ENCODE measurements at places on chromosomes 4 and X.

GRCh38 chrX:120617996-120618630 is 11.7 kb downstream of the C1GALT1C1 start:
- DNase-seq: no peak

- peak; percentile 34 for DNase-seq
Measured at GRCh38 chrX:65581661-65582339, 47.2 kb upstream of the LAS1L start.

DNA sequence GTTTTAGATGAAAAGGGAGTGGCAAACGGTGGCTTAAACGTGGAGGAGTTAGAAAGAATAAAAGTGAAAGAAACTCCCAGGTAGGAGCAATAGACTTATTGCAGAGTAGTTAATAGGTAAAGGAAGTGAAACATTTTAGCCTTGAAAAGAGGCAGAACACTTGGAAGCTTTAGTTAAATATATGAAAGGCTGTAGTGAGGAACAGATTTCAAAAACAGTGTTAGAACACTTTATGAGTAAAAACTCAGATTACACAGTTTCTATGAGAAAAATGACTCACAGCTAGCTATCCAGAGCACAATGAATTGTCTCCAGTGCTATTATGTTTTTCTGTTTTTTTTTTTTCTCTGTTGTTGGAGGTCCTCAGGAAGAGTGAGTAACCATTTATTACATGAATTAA is 45.8 kb downstream of the TACR3 start:
- DNase-seq: no peak

GRCh38 chr4:92317047-92317446 is 13.3 kb downstream of the GRID2 start:
- DNase-seq: no peak

- no peak for DNase-seq
Measured at GRCh38 chrX:134603806-134604700, 54.2 kb downstream of the PLAC1 start.

GRCh38 chr4:83618991-83619645 is 83.2 kb downstream of the GPAT3 start:
- no peak for DNase-seq

GRCh38 chr4:94500685-94501084 is 48.9 kb downstream of the PDLIM5 start:
- DNase-seq: no peak

DNA sequence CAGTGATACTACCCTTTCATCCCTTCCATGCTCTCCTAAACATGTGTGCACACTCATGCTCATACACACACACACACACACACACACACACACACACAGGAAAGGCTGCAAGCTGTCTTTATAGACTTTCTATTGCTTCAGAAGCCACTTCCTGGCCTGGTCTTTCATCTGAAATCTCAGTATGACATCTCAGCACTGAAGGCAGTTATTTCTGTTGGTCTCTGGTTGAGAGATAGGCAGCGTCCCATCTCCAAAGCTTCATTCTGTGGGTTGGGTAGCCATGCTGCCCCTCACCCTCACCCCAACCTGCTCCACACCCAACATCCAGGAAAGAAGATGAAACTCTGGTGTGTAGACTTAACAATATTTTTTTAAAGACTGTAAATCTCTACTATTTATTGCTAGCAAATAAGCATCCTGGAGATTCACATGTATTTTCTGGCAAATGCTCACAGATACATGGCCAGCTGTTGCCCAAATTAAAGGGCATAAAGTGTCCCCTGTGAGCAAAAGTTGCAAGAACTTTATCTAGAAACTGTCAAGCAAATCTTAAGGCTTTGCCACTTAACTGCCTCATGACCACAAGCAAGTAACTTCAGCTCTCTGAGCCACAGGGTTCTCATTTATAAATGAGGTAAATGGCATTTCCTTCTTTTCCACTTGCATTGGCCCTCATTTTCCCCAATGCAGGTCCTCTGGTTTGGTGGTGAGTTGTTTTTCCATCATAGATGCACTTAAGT is 189.8 kb upstream of the AFF2 start:
- DNase-seq: no peak

DNA sequence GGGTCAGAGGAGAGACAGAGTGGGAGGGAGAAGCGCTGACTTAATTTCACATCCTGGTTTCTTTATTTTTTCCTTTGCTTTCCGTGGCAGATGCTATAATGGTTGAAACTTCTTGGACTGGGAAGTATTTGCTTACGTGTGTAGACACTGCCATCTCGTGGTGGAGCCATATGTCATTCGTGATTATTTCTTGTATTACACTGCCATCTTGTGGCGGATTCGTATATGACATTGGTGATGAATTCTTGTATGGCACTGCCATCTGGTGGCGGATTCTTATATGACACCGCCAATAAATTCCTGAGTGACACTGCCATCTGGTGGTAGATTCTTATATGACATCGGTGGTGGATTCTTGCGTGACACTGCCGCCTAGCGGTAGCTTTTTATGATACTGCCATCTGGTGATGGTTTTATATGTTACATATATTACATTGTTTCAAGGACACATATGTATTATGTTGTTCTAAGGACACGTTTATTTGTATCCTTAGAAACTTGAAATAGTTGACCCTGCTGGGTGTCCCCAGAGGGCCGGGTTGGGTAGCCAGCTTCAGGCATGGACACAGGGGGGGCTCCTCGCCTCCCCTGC is 37.3 kb upstream of the CLCN4 start:
- DNase-seq: peak; percentile 57

DNA sequence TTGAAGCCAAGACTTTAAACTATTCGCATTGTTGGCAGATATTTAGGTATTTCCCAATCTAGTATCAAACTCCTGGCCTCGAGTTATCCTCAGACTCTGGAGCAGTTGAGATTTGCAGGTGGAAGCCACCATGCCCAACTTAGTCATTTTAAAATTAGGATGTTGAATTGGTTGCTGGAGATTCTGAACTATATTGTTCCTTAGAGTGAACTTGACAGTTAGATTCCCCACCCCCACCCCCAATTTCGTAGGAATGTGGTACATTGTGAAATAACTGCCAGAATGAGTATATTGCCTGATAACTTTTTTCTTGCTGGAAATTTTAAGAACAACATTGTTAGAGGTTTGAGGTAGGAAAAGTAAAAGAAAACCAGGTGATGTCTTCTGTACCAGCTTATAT is 2.3 kb downstream of the NOCT start:
- no peak for DNase-seq

DNA sequence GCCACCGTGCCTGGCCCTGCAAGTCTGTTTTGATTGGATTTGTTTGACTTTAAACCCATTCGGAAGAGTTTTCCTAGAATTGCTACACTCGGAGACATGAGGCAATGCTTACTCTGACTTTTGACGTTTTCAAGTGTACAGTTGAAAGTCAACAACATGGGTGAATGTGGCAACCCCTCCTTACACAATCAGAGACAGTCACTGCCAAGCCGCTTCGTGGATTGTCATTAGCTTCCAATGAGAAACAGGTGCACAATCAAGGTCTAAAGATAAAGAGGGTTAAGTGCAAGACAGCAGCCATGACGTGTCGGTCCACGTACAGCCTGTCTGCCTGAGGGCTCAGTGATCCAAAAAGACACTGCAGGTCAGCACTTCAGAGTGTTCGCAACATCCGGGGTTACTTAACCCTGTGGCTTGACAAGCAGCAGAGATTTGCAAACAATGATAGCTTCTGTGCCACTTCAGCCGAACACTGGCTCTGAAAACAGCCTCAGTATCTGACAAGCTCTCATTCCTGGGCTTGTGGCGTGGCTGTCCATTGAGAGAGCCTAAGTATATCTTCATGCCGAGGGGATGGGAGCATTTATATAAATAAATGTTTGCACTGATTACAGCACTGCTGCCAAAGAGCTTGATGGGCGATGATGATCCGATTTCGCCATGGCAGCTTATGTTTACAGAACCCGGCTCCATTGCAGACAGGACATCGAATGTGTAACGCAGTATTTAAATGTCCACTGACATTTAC is 180.0 kb downstream of the DHRSX start:
- peak; percentile 17 for DNase-seq

GRCh38 chrX:30888526-30889146 is 418 bp downstream of the TAB3 start:
- peak; percentile 56 for DNase-seq

DNA sequence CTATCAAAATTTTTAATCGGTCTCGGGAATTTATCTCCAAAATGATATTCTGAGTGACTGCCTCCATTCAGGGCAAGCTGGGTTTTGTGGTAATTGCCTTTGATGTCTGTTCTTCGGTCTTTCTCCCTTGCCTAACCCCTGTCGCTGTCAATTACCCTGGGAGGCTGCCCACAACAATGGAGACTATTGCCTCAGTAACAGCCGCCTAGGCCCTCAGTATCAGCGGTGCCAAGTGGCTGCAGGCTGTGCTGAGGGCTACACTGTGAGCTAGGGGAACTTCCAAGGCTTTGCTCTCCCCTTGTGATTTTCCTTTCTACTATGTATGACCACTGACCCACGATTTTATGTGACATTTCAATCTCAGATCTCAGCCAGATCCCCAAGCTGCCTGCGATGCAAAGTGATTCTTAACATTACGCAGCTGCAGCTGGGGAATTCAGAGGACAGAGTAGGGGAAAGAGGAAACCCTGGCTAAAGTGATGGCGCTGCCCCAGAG is 36.3 kb upstream of the REST start:
- DNase-seq: no peak

DNA sequence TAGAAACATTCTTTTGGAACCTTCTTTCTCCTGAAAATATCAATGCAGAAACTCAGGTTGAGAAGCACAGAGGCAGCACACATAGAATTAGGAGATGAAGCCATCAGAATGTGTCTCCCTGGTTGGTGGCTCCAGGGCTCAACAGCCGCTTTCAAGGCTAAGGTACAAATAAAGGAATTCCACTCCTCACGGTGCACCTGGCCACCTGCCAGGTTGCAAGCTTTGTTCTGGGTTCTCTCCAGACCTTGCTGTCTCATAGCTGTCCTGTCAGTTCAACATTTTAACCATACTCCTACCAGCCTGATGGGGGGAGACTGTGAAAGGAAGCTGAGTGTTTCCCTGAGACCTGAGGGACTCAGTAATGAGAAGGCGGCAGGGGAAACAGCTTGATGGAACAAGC is 96.3 kb upstream of the HPF1 start:
- DNase-seq: no peak
